Glutamatergic neuron (in vitro differentiated cells): ENCODE measurements at places on chromosomes 2 and 18.

DNA sequence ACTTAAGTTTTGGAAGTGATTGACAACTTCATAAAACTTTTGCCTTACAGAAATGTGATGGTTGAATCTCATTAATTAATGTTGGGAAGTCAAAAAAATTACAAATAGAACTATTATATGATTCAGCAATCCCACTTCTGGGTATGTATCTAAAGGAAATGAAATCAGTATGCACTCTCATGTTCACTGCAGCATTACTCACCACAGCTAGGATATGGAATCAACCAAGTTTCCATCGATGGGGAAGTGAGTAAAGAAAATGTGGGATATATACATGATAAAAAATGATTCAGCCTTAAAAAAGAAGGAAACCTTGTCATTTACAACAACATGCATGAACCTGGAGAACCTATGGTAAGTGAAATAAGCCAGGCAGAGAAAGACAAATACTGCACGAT lies 112.4 kb upstream of the WDR75 start:
- no peak for DNase-seq

DNA sequence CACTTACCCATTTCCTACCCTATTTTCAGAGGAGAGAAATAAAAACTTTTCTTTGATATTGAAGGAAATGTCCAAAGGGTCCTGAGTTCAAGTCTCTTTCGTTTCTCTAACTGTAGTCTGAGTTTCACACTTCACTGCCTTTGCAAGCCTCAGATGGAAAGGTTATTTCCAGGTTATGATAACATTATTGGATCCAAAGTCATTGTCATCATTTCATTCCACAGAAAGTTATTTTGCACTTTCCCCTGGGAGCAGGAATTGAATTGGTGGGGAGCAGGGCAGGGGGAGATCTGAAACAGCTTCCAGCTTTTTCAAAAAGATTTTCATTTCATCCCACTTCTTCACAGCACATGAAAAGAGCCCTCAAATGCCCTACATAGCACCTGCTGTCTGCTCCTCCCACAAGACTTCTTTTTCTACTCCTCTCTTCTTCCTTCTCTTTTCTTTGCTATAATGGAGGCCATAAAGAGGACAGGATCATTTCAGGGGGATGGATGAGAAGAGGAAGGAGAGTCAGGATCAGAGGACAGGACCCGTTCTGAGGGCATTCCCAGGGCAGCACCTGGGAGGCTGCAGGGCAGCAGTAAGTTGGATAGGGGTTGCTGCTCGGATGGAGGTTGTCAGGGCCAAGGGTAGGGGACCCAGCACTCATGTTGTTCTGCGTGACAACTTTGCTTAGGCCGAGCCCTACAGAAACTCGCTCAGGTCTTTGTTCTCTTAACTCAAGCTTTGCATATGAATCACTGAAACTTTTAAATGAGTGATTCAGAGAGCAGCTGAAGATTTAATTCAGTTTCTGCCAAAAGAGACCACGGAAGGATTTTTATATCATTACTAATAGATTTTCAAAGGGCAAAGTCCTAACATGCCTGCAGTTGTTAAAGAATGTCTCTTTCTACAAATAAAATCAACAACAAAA lies 11.4 kb upstream of the GALNT5 start:
- DNase-seq, result no peak

DNA sequence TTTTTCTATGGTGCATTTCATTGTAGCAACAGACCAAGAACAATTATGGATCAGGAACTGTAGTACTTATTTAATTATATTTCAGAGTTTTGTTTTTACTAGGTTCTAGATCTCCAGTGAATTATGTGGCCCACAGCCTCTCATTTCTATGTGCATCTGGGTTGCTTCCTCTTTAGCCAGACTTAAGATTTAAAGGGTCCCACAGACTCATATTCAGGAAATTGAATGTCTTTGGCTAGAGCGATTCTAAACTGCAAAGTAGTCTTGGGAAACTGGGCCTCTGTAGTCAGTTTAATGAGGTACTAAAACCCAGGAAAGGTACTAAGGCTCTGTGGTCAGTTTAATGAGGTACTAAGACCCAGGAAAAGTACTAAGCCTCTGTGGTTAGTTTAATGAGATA lies 94.4 kb downstream of the LYPD6B start:
- no peak for DNase-seq

DNA sequence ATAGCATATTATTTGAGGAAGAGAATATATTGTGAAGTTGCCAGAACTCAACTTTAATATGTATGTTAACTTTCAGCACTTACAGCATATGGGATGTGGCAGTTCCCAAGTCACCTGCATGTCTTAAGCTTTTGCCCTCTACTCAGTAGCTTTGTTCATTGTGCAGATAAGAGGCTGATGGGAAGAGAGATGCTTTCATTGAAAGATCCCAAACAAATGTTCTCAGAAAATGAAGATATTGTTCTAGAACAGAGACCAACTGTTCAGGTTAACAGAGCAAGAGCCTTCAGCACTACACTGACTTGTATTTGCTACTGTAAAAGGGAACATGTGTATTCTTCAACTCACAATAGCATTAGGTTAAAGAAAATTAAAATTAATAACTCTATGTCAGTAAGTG lies 28.1 kb downstream of the GAREM1 start:
- DNase-seq, result no peak

- no peak for DNase-seq
Observed at GRCh38 chr18:79375441-79376154, 20.1 kb upstream of the NFATC1 start.

DNA sequence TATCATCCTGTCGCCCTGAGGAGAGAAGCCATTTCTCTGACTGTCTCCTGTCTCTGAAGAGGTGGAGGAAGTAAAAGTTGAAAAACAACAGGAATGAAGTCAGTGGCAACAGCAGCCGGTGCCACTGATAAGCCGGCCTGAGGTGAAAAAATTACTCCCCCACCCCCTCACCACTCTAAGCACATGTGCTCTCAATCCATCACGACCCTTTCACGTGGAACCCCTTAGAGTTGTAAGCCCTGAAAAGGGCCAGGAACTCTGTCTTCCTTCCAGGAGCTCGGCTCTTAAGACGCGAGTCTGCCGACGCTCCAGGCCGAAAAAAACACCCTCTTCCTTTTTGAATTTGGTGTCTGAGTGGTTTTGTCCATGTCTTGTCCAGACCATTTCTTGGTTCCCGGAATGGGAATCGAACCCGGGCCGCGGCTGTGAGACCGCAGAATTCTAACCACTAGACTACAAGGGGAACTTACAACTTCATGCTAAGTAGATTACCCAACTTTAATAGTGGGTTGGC lies 40.7 kb upstream of the TRIM43 start:
- DNase-seq, result no peak

GRCh38 chr2:27509326-27509725 lies 12.7 kb downstream of the GCKR start:
- DNase-seq, result no peak

DNA sequence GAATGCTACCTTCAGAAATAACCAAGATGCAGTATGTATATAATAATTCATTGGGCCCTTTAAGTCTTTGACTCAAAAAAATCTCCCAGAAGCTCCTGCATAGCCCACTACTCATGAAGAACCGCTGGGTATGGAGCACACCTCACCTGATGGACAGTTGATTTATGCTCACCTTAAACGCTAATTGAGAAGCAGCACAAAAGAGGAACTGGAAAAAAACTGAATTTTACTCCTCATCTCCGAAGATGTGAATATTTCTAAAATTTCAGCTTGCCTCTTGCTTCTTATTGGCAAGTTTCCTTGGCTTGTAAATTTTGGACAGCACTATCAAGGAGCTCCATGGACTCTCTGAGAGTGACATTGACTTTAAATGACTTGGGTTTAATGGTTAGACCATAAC lies 5.5 kb downstream of the CYP1B1 start:
- no peak for DNase-seq
